ENCODE measurements at places on chromosomes 4 and X.

- no peak for DNase-seq
Measured at GRCh38 chr4:151324752-151325110, 674 bp downstream of the SH3D19 start.

- DNase-seq, result no peak
Measured at GRCh38 chr4:14303856-14304255, 676.3 kb upstream of the BOD1L1 start.

GRCh38 chr4:1737666-1738065 lies 16.3 kb downstream of the TACC3 start:
- no peak for DNase-seq

GRCh38 chrX:136598631-136599030 lies 49.3 kb upstream of the CD40LG start:
- peak; percentile 35 for DNase-seq

DNA sequence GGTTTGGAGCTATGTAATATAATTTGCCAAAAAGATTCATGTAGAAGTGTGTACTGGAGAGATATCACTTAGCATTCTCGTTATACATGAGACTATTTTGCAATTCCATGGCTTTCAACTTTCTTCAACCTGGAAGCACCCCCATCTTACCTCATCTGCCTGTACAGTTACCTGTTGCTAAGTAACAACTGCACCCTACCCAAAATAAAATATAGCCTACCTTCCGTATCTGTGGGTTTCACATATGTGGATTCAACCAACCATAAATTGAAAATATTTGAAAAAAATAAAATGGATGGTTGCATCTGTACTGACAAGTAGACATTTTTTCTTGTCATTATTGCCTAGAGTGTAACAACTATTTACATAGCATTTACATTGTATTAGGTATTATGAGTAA lies 278.3 kb downstream of the PPP1R2C start:
- no peak for DNase-seq

DNA sequence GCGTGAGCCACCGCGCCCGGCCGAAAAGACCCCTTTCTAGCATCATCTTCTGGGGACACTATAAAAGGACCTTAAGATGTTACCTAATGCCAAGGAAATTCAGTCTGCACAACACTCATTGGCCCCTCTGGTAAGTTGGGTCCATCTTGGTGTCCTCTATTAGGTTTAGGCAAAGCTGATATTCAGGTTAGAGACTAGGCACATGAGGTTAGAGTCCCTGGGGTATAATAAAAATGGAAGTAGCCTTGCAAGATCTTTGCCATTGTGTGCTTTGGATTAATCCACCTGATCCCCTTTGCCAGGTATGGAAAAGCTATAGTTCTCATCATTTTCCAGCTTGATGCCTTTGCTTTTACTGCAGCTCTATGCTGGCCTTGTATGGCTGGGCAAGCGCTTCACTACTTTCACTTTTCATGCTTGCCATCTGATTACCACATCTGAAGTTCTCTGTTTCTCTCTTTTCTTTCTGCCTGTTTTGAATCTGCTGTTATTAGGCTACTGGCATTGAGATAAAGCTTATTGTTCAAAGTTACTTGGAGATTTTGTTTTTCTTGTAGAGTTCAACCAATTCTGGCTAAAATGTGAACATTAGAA lies 5.4 kb upstream of the ADH4 start:
- DNase-seq, result no peak

GRCh38 chr4:54446581-54446980 lies 211.2 kb upstream of the KIT start:
- no peak for DNase-seq

DNA sequence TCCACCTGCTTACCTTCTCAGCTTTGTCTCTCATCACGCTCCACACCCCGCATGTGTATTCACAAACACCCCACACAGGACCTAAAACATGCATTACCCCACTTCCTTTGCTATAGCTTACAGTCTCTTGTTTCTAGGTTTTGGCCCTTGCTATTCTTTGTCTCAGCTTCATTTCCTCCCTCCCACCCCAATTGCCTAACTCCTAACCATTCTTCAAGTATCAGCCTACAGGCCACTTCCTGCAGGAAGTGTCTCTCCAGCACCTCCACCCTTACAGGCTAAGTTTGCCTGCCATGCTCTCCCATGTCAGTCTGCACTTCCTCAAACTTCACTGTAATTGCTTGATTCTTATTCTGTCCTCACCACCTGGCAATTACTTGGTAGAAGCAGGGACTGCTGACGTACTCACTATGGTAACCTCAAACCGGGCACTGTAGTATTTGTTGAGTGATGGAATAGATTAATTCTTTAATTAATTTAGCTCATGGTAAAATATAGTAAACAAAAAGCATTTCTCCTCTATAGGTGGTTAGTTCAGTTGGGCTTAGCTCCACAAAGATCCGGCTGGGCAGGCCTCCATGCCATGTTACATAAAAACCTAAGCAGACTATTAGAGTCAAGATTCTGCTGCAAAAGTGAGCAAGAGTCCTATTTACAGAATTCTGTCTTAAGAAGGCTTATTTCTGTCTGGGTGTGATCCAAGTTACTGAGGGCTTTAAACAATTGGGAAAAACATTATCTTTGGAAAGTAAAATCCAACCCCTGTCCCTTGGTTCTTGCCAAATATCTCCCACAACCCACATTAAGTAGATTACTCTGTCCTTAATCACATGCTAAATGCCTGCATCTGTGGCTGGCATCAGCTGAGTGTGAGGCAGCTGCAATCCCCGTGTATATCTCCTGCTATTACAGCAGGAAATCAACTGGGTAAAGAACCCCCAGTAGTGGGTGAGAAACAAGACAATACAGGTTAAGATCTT lies 124.7 kb upstream of the CPEB2 start:
- no peak for DNase-seq

DNA sequence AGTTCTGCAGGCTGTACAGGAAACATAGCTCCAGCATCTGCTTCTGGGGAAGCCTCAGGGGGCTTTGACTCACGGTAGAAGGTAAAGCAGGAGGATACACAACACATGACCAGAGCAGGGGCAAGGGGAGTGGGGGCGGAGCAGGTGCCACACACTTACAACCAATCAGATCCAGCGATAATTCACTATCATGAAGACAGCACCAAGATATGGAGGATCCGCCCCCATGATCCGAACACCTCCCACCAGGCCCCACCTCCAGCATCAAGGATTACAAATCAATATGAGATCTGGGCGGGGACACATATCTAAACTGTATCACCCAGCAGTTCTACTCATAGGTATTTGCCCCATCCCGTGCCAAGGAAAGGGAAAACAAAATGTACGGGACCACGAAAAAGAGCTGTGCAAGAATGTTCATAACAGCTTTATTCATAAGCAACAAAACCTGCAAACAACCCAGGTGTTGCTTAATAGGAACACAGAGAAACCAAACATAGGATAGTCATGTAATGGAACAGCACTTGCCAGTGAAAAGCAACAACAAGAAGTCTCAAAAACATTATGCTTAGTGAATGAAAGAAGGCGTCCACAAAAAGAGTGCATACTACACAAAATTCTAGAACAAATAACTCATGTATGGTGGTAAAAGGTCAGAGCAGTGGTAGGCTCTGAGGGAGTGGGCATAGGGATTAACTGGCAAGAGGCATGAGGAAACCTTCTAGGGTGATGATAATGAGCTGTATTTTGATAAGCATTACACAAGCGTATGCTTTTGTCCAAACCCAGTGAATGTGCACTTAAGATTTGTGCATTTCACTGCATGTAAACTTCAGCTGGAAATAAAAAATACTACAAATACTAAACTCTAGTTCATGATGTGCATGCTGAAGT lies 130.9 kb upstream of the FAM9B start:
- no peak for DNase-seq
